ENCODE measurements at places on chromosomes 2 and 18.
A peak's percentile ranks its signal among the peaks of the same experiment; 100 is the strongest.

DNA sequence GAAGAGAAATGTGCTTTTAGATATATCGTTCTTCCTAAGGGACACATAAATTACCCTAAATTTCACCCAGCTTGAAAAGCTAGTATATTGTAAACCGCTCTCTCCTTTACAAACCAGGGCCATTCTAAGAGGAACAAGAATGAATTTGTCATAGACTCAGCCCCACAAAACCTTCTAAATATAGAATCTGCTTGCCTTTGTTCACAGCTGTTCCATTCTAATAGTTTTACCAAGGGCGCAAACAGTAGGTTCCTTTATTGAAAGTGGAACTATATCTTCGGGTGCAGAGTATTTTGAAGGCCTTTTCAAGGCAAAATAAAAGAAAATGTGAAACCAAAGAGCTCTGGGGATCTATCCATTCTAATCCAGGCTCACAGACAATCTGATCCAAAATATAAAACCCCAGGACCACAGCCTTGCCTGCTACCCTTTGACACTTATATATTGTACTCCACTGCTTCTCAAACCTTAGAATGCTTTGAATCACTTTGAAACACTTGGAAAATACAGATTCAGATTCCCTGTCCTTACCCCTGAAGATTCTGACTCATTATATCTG, 316.8 kb downstream of the PAX3 start:
- DNase-seq = no peak

GRCh38 chr2:200104015-200104414, 148.6 kb downstream of the MAIP1 start:
- no peak for DNase-seq

DNA sequence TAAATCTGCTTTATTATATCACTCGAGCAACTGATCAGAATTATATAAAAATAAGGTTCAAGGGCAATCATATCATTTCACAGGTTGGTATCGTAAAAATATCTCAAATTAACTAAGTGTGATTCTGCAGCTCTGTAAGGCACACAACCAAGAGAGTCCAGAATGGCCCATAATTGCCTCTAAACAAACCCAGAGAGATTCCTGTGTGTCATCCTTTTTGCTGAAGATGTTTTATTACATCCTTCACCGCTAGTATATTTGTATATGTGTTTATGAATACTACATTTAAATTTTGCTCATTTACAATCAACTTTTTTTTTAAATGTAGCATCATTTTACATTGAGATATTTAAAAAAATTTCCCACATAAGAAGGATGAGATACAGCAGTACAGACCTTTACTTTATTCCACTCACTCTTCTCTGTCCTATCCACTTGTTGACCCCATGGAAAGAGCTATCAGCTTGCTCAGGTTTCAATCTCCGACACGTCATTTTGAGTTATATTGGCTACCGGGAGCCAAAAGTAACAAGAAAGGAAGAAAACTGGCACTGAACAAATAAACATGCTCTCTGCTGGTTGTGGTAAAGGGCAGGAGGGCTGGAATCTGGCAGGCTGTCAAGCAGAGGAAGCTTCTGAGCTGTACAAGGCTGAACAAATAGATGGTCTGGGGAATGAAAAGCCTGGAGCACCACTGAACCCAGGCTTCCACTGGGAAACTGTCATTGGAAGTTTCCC, 23.1 kb downstream of the PLA2R1 start:
- no peak for DNase-seq

DNA sequence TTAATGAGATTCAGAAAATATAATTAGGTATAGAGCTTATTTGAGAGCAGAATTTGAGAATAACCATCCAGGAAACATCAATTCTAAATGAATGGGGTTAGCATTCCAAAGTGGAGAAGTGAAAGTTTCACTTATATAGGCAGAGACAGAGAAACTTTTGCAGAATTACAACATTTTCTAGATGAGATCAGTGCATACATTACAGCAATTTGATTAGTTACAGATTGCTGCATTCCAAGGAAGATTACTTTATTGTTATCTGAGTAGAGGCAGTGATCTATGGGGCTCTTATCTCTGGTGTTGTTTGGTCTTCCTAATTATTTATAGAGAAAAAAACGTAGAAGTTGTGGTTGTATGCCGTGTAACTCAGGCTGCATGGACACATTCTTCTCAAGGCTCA, 373.8 kb upstream of the SYT4 start:
- no peak for DNase-seq

DNA sequence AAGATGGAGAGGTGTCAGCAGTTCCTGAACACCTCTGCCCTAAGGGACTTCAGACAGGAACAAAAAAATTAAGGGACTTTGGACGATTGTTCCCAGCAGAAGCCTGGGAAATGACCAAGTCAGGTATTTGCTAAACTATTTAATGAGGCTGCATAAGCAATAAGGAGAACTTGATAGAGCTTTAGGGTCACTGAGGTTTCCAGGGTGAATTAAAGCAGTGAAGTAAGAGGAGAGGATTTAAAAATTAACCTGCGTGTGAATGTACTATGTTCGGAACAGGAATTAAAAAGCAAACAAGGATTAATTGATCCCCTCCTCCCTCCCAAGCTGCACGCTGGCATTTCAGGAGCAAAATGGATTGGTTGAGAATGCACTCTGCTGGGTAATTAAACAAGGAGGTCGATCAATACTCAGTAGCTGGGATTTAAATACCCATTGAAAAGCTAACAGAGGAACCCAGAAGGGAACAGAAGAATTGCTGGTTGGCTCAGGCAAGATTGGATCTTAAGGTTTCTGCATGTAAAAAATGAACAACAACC, 157.2 kb downstream of the RNF152 start:
- no peak for DNase-seq

DNA sequence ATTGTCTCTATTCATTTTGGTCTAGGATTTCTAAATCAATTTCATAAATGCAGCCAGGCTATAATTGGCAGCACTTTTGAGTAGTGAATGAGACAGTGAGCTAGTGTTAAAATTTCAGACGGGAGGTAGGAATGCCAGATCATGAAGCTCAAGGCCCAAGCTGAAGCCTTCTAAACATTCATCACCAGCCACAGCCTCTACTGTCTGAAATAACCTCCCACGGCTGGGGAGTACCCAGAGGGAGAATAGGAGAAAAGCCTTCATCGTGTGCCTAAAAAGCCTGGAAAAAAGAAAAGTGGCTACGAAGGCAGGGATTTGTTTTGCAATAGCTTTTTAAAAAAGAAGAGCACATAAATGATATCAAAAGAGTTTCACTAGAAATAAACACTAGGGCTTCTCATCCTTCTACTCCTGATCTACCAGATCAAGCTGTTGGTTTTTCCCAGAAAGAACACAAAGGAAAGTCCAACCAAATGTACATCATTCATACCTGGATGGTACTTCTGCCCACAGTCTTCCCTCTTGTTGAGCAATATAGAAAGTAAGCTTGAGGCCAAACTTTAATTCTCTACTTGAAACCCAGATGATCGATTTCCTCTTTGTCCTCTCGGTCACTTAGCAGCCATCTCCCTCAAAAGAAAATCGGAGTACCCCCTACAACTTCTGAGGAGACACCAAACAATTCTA, 48.1 kb upstream of the SLC39A10 start:
- DNase-seq = no peak

DNA sequence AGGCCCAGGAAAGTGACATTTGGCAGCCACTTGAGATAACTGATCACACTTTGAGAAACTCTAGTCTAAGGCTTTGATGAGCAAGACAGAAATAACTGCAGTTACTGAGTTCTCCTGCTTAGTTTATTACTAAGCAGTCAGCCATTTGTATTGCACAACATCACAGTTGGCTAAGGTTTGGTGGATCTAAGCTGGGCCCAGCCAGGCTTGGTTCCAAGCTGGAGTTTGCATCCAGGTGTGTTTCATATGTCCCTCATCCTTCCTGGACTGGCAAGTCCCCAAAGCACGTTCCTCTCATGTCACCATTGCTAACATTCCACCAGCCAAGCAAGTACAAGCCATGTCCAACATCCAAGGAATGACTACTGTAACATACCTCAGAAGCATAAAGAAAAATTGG, 71.3 kb upstream of the ZNF532 start:
- no peak for DNase-seq

DNA sequence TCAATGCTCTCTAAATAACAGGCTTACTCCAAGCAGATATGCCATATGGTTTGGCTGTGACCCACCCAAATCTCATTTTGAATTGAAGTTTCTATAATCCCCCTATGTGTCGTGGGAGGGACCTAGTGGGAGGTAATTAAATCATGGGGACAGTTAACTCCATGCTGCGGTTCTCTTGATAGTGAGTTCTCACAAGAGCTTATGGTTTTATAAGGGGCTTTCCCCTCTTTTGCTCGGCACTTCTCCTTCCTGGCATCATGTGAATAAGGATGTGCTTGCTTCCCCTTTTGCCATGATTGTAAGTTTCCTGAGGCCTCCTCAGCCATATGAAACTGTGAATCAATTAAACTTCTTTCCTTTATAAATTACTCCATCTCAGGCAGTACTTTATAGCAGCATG, 302.7 kb upstream of the ZC3H15 start:
- DNase-seq = no peak

DNA sequence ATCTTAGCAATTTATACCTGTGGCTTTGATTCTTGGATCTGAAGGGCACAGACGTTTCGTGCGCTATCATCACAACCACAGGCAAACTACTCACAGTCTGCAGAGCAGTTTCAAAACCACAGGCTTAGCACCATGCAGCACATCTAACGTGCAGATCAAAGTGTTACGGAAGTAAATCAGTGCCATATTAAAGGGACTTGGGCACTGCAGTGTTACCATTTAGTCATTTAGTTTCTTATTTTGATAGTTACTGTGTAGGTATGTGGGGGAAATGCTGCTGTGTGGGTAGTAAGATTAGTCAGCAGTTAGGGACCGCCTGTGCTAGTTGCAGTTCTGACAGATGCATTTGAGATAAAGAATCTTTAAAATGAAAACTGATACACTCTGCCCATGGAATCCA, 384.0 kb downstream of the NBAS start:
- DNase-seq = peak; percentile 53

DNA sequence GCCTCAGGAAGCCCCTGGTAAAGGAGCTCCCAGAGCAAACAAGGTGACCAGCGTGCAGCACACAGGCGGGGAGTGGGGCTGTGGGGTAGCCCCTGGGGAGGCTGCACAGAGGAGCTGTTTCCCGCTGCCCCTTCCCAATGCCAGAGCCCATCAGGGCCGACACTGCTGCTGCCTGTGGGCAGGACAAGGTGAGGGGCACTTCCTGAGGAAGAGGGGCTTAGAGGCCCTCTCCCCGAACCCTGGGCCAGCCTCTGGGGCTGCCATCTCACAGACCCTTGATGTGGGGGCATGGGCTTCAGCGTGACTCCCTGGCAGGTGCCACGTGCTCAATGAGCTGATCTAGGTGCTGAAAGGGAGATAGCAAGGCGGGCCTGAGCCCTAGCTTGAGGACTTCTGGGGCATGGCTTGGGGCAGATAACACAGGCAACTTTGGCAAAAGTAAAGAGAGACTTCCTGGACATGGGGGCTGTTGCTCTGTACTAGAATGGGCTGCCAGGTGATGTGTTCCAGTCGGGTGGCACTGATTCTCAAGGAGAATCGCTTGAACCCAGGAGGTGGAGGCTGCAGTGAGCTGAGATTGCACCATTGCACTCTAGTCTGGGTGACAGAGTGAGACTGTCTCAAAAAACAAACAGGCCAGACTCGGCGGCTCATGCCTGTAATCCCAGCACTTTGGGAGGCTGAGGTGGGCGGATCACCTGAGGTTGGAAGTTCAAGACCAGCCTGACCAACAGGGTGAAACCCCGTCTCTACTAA, 9.9 kb upstream of the KLF11 start:
- no peak for DNase-seq

- no peak for DNase-seq
These were observed 179.5 kb downstream of the CELF4 start for GRCh38 chr18:37385846-37386778.

GRCh38 chr18:35856178-35856577, 116.3 kb upstream of the RMP24 start:
- no peak for DNase-seq

DNA sequence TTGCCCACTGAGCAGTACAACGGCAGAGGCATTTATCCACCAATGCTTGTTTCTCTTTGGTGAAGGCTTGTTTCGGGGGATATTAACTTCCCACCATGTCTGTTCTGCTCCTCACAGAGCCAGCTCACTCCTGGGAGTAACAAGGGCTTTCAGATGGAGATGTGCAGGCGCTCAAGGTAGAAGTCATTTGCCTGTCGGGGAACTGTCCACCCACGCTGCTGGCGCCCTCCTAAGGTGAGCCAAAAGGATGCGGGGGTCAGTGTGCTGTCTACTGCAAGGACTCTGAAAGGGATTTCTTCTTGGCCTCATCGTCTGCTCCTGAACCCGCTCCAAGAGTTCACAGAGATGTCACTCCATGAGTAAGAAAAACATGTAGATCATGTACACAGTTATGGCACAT, 57.0 kb upstream of the CYRIA start:
- no peak for DNase-seq

GRCh38 chr18:46184727-46185126, 80.5 kb downstream of the HAUS1 start:
- DNase-seq = no peak

DNA sequence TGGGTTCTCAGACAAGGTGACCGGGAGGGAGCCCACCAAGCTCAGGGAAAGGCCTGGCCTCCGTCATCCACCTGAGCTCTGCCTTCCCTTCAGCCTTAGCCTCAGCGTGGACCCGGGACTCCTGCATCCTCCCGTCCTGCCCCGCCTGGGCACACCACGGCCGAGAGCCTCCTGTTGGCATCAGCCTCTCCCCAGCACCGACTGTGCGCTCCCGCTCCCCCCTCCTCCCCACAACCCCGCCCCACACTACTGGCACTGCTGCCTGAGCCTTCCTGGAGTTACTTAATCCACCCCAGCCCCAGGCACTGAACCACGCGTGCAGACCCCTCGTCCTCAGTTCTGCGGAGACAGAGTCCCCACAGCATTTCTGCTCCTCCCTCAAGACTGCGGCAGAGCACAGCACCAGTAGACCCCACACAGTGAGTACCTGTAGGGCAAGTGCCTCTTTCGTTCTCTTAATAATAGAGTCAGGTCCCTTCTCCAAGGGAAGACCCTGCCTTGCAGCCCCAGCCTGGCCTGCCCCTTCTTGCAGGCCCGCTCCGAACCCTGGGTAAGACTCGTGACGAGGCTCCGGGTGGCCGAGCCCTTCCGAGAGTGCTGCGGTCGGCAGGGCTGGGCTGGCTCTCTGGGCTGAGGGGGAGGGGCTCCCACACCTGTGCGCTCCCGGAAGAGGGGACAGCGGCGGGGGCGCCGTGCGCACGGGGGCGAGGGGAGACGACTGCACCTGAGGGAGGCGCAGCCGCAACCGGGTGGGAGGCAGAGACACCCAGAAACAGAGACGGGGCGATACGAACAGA, at the start of gene AMER3:
Gene AMER3, plus strand, starts transcription at position 285 of the 797 bp plus-strand sequence. CDS start 6,533 bp downstream, outside the sequence.
- no peak for DNase-seq

GRCh38 chr2:85867556-85868292, 21.1 kb downstream of the ST3GAL5 start:
- no peak for DNase-seq

DNA sequence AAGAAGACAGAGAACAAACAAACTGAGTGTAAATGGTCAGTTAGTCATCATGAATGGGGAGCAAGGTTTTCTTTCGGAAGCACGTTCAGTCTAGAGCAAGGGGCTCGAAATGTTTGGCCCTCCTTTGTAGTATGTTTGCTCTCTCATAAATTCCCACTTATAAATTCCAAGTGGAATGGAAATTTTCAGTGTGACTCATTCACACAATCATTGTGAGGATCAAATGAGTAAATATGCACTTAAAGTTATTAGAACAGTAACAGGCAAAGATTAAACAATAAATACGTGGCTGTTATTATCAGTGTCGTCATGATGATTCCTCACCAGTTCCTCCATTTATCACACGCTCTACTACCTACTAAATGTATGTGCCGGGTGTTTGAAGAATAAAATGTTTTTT, 10.5 kb downstream of the CNGA3 start:
- DNase-seq = no peak

GRCh38 chr2:127463155-127463991, 45.1 kb downstream of the PROC start:
- DNase-seq = no peak
